ENCODE measurements at places on chromosomes 5 and 9. TPM values are rescaled to one million over a fixed set of nuclear protein-coding genes. Genes with fewer than 3 reads are reported as not detected.
A peak's percentile ranks its signal among the peaks of the same experiment; 100 is the strongest.

DNA sequence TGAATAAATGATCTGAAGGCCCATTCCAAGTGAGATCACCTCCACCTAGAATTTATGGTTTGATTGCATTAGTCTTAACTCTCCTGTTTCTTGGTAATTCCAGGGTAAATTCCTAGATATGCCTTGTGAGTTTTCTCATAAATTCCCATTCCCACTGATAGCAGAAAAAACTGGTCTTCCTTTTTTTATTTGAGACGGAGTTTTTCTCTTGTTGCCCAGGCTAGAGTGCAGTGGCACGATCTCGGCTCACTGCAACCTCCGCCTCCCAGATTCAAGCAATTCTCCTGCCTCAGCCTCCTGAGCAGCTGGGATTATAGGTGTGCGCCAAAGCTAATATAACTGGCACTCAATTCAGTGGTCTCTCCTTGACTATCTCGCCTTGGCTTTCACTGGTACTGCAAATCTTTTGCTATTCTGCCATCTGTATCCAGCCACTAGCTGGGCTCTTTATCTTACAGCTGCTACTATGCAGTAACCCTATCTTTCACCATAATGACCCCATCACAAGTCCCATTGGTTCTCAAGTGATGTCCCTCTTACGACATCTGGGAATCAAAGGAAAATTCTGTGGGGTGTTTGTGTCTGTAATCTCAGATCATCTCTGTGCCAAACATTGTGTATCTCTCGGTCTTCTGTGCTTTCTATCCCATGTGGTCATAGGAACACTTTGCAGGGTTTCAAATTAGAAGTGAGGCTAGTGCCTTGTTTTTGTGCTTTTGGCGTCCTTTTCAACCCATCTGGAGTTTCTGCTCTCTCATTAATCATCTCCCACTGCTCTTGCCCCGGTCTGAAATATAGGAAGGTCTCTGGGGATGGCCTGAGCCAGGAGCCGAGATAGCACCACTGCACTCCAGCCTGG lies 14.4 kb downstream of the HNRNPK start:
- H3K36me3 ChIP-seq, result peaks cover 18% of the 10 kb centered on the region
- DNase-seq, result no peak
- no peak overlapping the region for H3K4me3 ChIP-seq
- H3K27ac ChIP-seq, result peak overlapping the region; percentile 69

GRCh38 chr9:23587433-23587832 lies 238.6 kb downstream of the ELAVL2 start:
- H3K27ac ChIP-seq, result no peak overlapping the region
- H3K36me3 ChIP-seq, result no peaks in the 10 kb centered on the region
- H3K27me3 ChIP-seq, result no peaks in the 10 kb centered on the region
- no peaks in the 10 kb centered on the region for H3K4me1 ChIP-seq

- no peaks in the 10 kb centered on the region for H3K27me3 ChIP-seq
- no peaks in the 10 kb centered on the region for H3K36me3 ChIP-seq
- no peak for DNase-seq
- H3K4me1 ChIP-seq, result no peaks in the 10 kb centered on the region
- no peak overlapping the region for H3K4me3 ChIP-seq
Measured at GRCh38 chr9:138072161-138072842, 194.7 kb downstream of the CACNA1B start.

GRCh38 chr5:143402553-143403333 lies 743 bp downstream of the NR3C1 start:
- H3K4me3 ChIP-seq, result peak overlapping the region; percentile 91
- H3K27ac ChIP-seq, result peak overlapping the region; percentile 89
- DNase-seq, result no peak

GRCh38 chr5:153696256-153696655 lies 205.8 kb downstream of the GRIA1 start:
- no peak for DNase-seq
- H3K27ac ChIP-seq, result no peak overlapping the region
- H3K27me3 ChIP-seq, result no peaks in the 10 kb centered on the region
- H3K4me1 ChIP-seq, result no peaks in the 10 kb centered on the region
- H3K4me3 ChIP-seq, result no peak overlapping the region

DNA sequence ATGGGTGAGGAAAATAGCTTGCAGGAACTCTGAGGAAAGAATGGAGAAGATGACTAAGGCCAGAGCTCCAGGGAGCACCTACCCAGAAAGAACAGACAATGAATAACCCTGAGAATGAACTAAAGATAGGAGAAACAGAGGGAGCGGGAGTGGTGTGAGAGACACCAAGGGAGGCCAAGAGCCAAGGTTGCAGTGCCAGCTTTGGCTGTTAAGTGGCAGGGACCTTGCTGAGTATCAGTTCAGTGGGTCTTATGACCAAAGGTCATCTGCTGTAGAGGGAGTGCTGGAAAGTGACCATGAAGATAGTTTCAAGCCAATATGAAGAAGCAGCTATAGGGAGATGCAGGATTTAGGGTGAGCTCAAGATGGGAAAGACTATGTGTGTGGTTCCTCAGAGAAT lies 16.7 kb downstream of the P4HA2 start:
- H3K4me1 ChIP-seq, result no peaks in the 10 kb centered on the region
- no peak overlapping the region for H3K4me3 ChIP-seq
- no peak overlapping the region for H3K27ac ChIP-seq
- DNase-seq, result no peak

GRCh38 chr9:128146591-128147120 lies 2.6 kb upstream of the LCN2 start:
- H3K4me1 ChIP-seq, result peaks cover 5% of the 10 kb centered on the region
- no peak overlapping the region for H3K4me3 ChIP-seq
- H3K27ac ChIP-seq, result no peak overlapping the region
- no peaks in the 10 kb centered on the region for H3K36me3 ChIP-seq

- H3K27me3 ChIP-seq, result peaks cover 4% of the 10 kb centered on the region
- H3K36me3 ChIP-seq, result no peaks in the 10 kb centered on the region
- no peak overlapping the region for H3K27ac ChIP-seq
- H3K4me1 ChIP-seq, result no peaks in the 10 kb centered on the region
Measured at GRCh38 chr5:78753093-78753531, 104.5 kb upstream of the LHFPL2 start.

DNA sequence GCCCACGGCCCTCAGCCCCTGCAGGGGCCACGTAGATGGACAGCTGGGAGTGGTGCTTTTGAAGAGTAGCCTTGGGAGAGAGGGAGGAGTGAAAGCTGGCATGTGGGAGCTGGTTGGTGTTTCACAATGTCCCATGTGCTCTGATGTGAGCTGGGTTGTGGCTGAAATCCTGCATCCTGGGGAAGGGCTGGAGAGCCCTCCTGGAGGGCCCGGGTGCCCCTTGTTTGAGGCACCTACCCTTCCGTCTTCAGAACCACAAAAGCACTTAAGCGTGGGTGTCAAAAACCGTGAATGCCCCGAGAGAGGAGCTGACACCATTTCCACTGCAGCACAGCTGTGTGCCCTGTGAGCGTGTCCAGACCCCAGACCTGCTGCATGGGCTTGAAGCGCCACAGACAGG lies 199.1 kb upstream of the ZNF618 start:
- no peaks in the 10 kb centered on the region for H3K36me3 ChIP-seq
- no peak overlapping the region for H3K4me3 ChIP-seq

DNA sequence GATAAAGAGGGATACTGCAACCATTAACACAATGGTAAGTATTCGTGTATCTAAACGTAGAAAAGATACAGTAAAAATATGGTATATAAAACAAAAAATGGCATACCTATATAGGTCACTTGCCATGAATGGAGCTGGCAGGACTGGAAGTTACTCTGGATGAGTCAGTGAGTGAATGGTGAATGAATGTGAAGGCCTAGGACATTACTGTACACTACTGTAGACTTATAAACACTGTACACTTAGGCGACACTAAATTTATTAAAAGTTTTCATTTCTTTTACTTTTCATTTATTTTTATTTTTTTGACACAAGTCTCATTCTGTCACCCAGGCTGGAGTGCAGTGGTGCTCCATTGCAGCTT lies 14.1 kb downstream of the TDRD7 start:
- no peak overlapping the region for H3K4me3 ChIP-seq
- no peaks in the 10 kb centered on the region for H3K27me3 ChIP-seq
- DNase-seq, result no peak

- no peak for DNase-seq
- no peaks in the 10 kb centered on the region for H3K4me1 ChIP-seq
- H3K36me3 ChIP-seq, result no peaks in the 10 kb centered on the region
- H3K4me3 ChIP-seq, result no peak overlapping the region
Measured at GRCh38 chr5:136113606-136114005, 19.0 kb upstream of the SMAD5 start.

DNA sequence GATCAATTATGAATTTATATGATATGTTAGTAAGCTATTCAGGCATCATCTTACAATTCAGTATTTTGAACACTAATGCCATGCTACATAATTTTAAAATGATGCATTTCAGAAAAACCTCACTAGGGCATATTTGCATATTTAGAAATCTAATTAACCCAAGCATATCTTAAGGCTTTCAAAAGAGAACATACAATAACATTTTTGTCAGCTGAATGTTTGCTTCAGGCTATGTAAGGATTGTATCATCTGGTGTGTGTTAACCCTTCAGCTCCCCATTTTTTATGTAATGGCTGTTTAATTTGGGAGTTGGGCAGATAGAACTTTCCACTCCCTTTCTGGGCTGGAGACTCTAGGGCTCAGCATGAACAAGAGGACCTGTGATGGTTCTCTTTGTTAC lies 299.1 kb upstream of the EFNA5 start:
- no peaks in the 10 kb centered on the region for H3K27me3 ChIP-seq
- DNase-seq, result no peak
- H3K4me3 ChIP-seq, result no peak overlapping the region
- H3K36me3 ChIP-seq, result no peaks in the 10 kb centered on the region
- H3K4me1 ChIP-seq, result no peaks in the 10 kb centered on the region
- no peak overlapping the region for H3K27ac ChIP-seq

GRCh38 chr5:135995976-135996375 lies 32.8 kb upstream of the TGFBI start:
- no peaks in the 10 kb centered on the region for H3K4me1 ChIP-seq
- no peak overlapping the region for H3K27ac ChIP-seq
- DNase-seq, result no peak
- H3K27me3 ChIP-seq, result no peaks in the 10 kb centered on the region

GRCh38 chr9:36298566-36298965 lies 40.3 kb upstream of the GNE start:
- H3K4me1 ChIP-seq, result peaks cover 27% of the 10 kb centered on the region
- peak overlapping the region; percentile 84 for H3K27ac ChIP-seq
- no peaks in the 10 kb centered on the region for H3K27me3 ChIP-seq
- H3K4me3 ChIP-seq, result no peak overlapping the region

- DNase-seq, result no peak
- H3K27ac ChIP-seq, result no peak overlapping the region
- no peaks in the 10 kb centered on the region for H3K36me3 ChIP-seq
- peaks cover 4% of the 10 kb centered on the region for H3K4me1 ChIP-seq
Measured at GRCh38 chr9:137160716-137161557, 8.9 kb downstream of the LRRC26 start.

- no peaks in the 10 kb centered on the region for H3K36me3 ChIP-seq
- DNase-seq, result no peak
- H3K27ac ChIP-seq, result no peak overlapping the region
- no peak overlapping the region for H3K4me3 ChIP-seq
Measured at GRCh38 chr9:27880635-27881034, 307.4 kb upstream of the C9orf72 start.

GRCh38 chr5:176650354-176650884 lies 3.1 kb downstream of the TSPAN17 start:
- no peaks in the 10 kb centered on the region for H3K27me3 ChIP-seq
- H3K36me3 ChIP-seq, result peaks cover 3% of the 10 kb centered on the region
- peaks cover 18% of the 10 kb centered on the region for H3K4me1 ChIP-seq
- no peak overlapping the region for H3K4me3 ChIP-seq

GRM6 gene
- not detected for total RNA-seq

C9 gene
- total RNA-seq, result 0.05 TPM

NR4A3 gene
- 0.13 TPM for total RNA-seq

POU5F2 gene
- total RNA-seq, result 0.39 TPM

AGPAT2 gene
- total RNA-seq, result 77.9 TPM

SV2C gene
- total RNA-seq, result not detected

GRIA1 gene
- total RNA-seq, result not detected

CEL gene
- 4.3 TPM for total RNA-seq
